CD4-positive, alpha-beta T cell treated with Interferon alpha-2 for 1 hour (primary cell): ENCODE measurements at places on chromosomes 16 and 17.
A peak's percentile ranks its signal among the peaks of the same experiment; 100 is the strongest.

DNA sequence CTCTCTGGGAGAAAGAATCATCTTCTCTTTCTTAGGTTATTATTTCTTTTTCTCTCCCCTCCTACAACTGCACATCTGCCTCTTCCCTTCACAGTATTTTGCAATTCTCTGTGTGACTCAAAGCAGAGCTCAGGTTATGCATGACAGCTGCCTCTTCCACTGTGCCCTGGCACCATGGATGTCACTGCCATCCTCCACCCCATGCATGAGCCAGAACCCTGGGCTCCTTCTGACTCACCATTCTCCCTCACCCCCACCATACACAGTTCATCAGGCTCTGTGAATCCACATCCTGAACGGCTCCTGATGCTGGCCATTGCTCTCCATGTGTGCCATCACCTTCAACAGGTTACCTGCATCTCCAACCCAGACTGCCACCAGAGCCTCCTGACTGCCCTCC, 23.9 kb downstream of the CA10 start:
- DNase-seq: no peak

DNA sequence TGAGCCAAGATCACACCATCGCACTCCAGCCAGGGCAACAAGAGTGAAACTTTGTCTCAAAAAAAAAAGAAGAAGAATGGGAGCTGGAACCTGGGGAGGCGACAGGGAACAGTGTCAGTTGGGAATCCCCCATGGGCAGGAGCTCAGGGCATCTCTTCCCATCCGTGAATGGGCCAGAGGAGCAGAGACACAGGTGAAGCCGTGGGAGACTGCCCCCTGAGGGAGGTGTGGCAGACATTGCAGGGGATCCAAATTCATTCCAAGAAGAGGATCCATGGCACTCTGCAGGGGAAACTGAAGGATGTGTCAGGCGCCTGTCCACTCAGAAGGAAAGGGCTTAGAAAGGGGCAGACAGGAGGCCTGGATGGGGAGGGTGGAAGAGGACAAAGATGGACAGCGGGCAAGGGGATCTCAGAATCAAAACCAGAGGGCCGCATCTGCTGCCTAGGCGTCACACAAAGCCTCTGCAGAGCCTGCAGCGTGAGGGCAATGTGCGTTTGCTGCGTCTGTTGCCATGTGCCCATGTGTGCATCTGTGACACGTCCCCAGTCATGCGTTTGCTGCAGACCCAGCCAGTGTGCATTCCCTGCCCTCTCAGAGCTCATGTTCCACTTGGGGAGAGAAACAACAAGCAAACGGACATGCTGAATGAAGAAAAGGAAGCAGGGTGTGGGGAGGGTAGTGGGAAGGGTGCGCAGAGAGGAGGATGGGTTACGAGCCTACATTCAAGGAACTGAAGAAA, 30.6 kb upstream of the TNRC6C start:
- DNase-seq: no peak

GRCh38 chr17:6853764-6854442, 22.4 kb upstream of the TEKT1 start:
- DNase-seq: peak; percentile 13

DNA sequence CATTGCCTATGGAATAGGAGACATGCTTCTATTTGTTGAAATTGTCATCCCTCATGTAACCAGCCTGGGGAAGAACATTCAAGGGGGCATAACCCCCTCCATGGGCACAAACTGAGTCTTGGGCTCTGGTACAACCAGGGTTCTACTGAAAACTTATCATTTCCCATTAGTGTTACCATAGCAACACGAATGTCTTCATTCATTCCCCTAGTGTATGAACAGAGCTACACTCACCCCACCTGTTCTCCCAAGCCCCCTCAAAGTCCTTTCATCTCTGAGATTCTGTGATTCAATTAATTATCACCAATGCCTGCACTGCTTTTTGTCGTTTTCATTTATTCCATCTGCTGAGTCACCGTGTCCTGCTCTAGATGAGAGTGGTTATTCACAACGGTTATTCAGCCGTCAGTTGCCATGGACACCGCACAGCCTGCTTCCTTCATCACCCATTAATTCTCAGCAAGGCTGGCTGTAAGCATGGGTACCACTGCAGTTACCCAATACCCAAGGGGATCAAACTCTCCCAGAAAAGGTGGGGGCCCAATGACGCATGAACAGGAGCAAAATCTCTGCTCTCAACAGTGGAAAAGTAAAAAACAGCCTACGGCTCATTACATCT, 1.6 kb upstream of the GAST start:
- DNase-seq: no peak

DNA sequence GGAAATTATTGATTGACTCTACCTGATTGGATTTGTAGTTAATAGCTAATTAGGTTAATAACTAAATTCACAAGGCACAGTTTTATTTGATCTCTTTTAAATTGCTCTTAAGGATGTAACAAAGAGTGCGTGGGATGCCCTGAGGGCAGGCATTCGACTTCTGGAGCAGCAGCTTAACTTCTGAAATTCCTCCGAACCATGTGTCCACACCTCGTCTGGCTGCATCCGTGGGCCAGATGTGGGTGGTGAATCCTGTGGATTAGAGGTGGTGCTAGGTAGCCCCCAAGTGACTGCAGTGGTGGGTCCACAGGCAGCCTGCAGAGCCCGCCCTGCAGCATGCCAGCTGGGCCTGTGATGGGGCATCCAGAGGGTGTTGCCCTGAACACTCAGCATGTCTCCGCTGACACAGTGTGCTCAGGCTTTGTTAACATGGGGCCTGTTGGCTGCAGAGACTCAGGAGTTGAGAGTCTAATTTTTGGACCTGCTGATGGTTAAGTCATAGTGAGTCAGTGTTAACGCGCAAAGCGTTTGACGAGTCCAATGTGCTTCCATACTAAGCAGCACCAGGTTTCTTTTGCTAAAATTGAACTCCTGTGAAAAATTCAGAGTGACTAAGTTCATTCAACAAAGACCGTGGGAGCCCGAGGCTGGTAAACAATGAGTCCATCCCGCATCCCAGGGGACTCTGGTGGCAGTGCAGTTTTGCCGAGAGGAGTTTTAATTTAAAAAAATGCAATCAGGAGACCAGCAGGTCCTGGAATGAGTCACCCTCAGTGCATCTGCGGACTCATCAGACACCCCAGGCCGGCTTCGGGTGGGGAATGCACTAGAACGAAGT, 3.8 kb upstream of the NPB start:
- DNase-seq: no peak

DNA sequence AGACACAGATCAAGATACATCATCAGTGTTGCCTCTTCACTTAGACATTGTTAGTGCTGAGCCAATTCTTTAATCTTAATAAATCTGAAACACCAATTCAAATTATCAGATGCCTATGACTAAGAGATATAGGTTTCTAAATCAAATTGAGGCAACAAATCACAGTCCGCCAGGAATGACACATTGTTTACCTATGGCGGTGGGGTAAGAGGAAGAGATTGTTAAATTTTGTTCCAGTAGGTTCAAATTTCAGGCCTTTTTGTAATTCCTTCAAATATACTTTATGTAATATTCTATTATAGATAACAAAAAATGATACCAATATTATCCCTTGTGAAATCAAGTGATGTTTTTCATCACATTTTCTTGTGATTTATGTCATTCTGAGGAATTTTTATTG, 145.9 kb downstream of the CDH8 start:
- DNase-seq: no peak
